EH (cell line): ENCODE measurements at places on chromosomes 5 and 9.

- peak; percentile 71 for DNase-seq
These were observed 56.9 kb upstream of the COL15A1 start for GRCh38 chr9:98886691-98887229.

DNA sequence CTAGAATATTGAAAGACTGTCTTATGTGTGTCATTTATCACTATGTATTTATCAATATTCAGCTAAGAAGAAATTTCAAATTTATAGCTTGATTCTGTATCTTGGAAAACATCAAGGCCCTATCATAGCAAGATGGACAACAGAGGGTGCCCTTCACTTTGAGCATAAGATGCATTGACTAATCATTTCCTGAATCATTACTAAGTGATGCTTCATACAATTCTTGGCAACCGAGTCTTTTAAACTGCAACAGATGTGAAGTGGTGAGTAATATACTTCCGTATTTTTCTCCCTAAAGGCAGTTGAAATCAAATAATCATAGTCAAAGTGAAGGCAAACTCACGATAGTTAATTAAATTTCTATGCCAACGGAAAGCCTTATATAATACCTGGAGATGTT, 318.6 kb upstream of the RGMB start:
- DNase-seq = peak; percentile 95

GRCh38 chr5:146680846-146681584, 165.0 kb upstream of the GPR151 start:
- peak; percentile 16 for DNase-seq

- no peak for DNase-seq
These were observed 17.7 kb upstream of the UBAC1 start for GRCh38 chr9:135978642-135979546.

- DNase-seq = no peak
These were observed 569.8 kb upstream of the RIOK2 start for GRCh38 chr5:97752871-97753270.

GRCh38 chr9:91039125-91039834, 237.7 kb downstream of the SYK start:
- DNase-seq = peak; percentile 23

DNA sequence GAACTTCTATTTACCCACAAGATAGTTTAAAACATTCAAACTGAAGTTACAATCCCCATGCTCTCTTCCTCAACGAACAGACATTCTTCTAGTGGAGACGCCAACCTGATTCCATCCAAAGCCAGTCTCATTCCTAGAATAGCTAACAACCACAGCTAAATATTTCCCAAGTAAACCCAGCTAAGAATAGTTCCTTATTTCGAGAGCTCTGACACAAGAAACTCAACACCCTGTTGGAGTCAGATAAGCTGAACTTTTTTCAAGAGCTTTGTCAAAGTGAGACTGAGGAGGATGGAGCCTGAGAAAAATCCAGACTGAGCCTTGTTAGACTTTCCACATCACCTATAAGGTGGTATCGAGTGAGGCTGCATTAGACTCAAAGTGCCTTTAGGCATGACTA, 56.7 kb upstream of the RPS23 start:
- DNase-seq = peak; percentile 98

GRCh38 chr5:132812781-132813598, at the start of gene SOWAHA:
Gene SOWAHA (plus strand): TSS chr5:132813302. CDS start chr5:132813622, 320 bp downstream.
- DNase-seq = no peak

GRCh38 chr5:16312785-16313184, 133.2 kb upstream of the MARCHF11 start:
- no peak for DNase-seq

GRCh38 chr9:136856541-136857141, 4.5 kb downstream of the MAMDC4 start:
- DNase-seq = no peak

GRCh38 chr9:91536211-91536691, 112.6 kb upstream of the NFIL3 start:
- peak; percentile 80 for DNase-seq

- DNase-seq = no peak
These were observed 2280.6 kb upstream of the ACO1 start for GRCh38 chr9:30103647-30104394.

DNA sequence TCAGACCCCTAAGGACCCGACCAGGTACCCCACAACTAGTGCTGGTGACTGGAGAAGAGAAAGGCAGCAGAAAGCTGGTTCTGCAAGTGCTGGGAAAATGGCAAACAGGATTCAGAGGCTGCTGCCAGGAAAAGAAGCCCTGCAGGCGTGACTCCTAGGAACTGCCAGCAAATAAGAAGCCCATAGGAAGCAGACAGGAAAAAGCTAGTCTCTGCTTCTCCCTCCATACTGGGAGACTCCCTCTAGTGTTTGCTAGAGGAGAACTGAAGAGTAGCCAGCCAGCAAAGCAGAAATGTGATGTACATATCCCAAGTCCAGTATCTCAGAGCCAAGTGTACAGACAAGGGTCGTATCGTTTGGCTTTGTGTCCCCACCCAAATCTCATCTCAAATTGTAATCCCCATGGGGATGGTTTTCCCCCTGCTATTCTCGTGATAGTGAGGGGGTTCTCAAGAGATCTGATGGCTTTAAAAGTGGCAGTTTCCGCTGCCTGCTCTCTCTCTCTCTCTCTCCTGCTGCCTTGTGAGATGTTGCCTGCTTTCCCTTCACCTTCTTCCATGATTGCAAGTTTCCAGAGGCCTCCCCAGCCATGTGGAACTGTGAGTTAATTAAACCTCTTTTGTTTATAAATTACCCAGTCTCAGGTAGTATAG, 38.1 kb upstream of the TUSC1 start:
- peak; percentile 85 for DNase-seq

GRCh38 chr5:77390795-77391194, 101.3 kb downstream of the WDR41 start:
- DNase-seq = peak; percentile 83

- DNase-seq = no peak
These were observed 57.5 kb upstream of the EPB41L4B start for GRCh38 chr9:109378316-109378715.

- DNase-seq = peak; percentile 93
These were observed 1.9 kb upstream of the RGMB start for GRCh38 chr5:98771382-98772109.

DNA sequence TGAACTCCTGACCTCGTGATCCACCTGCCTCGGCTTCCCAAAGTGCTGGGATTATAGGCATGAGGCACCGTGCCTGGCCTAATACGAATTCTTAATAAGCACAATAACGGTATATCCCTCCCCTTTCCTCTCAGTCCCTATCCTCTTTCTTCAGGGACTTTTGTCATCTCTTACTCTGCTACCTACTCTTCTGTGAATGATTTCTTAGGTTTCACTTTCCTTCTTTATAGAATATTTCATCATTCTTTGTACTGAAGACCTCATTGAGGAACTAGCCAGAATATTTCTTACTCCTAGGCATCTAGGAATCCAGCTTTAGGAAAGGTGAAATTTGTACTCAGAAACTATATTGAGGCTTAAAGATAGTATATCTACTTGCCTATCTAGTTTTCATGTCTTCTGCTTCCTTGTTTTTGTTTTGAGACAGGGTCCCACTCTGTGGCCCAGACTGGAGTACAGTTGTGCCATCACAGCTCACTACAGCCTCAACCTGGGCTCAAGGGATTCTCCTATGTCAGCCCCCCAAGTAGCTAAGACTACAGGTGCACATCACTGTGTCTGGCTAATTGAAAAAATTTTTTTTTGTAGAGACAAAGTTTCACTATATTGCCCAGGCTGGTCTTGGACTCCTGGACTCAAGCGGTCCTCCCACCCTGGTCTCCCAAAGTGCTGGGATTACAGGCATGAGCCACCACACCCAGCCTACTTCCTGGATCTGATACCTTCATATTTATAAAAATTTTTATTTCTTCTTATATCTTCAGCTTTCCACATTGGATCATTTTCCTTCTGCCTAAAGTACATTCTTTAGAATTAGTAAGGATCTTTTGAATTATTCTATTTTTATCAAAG, 69.7 kb downstream of the GPBP1 start:
- no peak for DNase-seq
